ENCODE measurements at places on chromosomes 12 and 14. TPM values are rescaled to one million over a fixed set of nuclear protein-coding genes. Genes with fewer than 3 reads are reported as not detected.

The CLEC4C gene
- total RNA-seq = not detected

The C1QL4 gene
- total RNA-seq = not detected

The RAD9B gene
- 0.65 TPM for total RNA-seq

The FKBP3 gene
- total RNA-seq = 81.4 TPM

The PRORP gene
- 19.6 TPM for total RNA-seq

The SOCS2 gene
- total RNA-seq = 40.3 TPM

The GZMH gene
- total RNA-seq = 0.48 TPM

Data from cardiac septum (tissue), 1 donor.